ENCODE measurements at places on chromosomes 7 and 10.

DNA sequence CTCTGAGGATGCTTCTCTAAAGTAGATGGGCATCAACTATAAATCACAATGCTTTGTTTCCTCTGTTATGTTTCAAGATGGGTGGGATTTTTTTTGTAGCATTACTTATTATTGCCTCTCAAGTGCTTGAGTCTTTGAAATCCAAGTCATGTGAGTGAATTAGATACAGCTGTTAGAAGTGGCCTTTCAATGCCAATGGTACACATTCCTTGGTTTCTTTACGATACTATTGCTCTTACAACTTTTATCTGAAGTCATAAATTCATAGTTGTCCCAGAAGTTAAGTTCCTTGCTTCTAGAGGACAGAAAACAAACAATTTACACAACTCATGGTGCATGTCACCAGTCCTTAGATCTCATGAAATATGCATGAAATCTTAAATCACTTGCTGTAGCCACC lies 15.5 kb downstream of the CFTR start:
- DNase-seq, result no peak

DNA sequence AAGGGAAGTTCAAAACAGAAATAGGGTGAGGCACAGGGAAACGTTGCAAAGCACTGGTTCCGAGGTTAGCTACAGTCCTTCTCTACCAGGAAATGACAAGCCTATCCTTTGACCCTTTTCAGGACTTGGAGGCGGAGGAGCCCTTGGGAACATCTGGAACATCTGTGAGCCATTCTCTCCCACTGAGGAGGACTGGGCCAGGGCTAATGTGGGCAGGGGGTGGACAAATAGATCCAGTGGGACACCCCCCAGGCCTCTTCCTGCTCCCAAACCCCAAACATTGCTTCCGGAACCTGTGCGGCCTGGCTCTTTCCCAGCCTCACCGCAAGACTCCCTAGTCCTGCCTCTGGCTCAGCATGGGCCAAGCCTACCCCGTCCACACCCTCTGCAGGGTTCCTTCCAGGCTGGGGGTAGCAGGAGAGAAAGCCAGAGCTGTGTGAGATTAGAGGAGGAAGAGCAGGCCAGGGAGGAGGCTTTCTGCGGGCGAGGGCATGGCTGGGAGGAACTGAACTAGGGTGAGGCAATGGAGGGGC lies 36.5 kb downstream of the GHRHR start:
- peak; percentile 24 for DNase-seq

DNA sequence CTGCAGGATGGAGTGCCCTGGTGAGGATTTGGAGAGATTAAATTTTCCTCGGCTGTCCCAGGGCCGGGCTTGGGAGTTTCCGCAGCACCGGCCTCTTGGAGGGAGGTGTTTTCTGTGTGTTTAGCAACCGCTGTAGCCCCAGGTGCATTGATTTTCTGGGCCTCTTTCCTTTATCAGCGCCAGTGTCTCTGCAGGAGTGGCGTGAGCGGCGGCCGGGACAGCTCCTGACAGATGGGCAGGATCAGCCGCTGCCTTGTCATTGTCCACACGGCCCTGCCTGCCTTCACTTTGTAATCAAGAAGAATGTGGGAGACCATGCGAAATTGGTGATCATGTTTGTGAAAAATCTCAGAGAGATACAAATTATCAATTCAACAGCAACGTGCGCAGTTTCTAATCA lies 32.4 kb downstream of the NKX6-2 start:
- no peak for DNase-seq

- no peak for DNase-seq
Observed at GRCh38 chr7:125098377-125098970, 168.8 kb upstream of the POT1 start.

DNA sequence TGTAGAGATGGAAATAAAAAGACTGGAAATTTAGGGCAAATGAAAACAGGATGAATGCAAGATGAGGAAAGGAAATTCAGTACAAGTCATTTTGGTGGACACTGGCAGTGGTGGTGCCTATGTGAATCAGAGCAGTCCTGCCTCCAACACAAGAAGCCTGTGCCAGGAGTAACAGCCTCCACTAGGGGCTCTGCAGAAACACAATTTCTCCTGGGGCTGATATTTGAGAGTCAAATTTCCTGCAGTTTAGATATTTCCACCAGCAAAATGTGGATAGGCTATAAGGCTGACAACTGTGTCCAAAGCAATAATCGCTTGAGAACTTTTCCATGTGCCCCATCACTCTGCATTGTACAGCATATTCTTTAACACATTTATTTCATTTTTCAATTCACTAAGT lies 4.7 kb upstream of the PLXDC2 start:
- no peak for DNase-seq

DNA sequence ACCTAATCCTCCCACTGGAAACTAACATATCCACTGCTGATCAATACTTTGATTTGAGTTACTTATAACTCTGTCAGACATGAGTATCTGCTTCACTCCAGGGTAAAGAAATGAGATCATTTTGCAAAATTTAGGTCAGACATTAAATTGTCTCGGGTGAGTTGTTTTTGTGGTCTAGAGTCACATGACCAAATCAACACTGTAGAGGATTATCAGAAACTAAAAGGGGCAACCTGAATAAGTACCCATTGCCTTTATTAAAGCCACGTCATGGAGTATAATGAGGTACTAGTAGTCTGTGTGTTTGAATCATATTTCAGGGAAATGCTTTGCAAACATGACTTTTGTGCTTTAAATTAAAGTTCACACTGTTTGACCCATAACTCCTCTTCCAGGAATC lies 107.7 kb upstream of the ADO start:
- no peak for DNase-seq

GRCh38 chr7:36006636-36007229 lies 146.3 kb upstream of the EEPD1 start:
- no peak for DNase-seq

DNA sequence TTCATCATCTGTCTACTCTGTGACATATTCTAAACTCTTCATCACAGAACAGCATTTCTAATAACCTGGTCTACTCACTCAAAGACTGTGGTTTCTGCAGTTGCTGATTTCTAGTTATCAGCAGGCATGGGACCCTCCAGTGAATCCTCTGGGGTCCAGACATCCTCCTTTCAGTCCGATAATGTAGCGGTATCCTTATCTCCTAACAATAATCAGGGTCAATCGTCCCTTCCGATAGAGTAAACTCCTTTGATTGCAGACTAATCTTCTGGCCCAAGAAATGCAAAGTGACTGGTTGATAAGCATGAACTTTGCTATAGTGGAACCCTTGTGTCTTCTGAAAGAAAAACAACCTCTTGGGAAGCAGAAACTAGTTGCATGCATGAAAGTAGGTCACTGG lies 1209.8 kb upstream of the CELF2 start:
- no peak for DNase-seq

DNA sequence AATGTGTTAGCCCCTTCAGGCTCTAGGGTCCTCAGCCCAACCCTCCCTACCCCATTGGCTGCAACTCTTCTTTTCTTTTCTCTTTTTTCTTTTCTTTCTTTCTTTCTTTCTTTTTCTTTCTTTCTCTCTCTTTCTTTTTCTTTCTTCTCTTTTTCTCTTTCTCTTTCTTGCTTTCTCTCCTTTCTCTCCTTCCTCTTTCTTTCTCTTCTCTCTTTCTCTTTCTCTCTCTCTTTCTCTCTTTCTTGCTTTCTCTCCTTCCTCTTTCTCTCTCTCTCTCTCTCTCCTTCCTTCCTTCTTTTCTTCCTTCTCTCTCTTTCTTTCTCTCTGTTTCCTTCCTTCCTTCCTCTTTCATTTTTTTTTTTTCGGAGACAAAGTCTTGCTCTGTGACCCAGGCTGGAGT lies 458.9 kb downstream of the TYW1 start:
- no peak for DNase-seq

DNA sequence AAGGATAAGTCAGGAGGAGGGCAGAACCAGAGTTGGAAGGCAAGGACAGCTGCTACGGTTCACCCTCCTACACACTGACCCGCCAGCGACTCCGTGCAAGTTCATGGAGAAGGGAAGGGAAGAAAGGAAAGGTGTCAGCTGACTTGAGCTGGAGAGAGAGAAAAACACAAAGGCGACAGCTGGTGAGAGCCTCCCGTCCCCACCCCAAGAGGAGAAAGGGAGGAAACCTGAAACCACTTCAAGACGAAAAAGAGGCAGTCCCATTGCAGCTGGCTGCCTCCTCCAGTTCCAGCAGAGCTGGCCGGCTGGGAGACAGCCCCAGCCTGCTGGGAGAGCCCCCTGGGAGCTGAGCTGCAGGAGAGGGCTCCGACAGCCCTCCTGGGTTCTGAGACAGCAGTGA lies 75.2 kb downstream of the PARD3 start:
- no peak for DNase-seq

GRCh38 chr10:7506571-7506970 lies 95.7 kb upstream of the SFMBT2 start:
- DNase-seq, result no peak

DNA sequence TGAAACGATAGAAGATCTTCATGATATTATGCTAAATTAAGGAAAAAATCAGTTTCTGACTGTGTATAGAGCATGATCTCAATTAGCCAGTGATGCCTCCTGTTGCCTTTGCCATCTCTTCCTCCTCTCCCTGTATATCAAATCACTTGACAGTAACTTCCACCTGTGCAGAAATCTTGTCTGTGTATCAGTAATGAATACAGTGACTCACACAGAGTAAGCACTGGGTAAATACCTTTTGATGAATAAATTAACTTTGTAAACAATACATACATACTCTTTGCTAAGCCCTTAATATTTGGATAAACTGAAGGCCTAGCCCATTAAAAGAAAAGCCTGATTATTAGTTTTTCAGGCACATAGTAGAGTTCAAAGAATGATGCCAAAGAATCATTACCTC lies 610.6 kb upstream of the NRP1 start:
- DNase-seq, result no peak

DNA sequence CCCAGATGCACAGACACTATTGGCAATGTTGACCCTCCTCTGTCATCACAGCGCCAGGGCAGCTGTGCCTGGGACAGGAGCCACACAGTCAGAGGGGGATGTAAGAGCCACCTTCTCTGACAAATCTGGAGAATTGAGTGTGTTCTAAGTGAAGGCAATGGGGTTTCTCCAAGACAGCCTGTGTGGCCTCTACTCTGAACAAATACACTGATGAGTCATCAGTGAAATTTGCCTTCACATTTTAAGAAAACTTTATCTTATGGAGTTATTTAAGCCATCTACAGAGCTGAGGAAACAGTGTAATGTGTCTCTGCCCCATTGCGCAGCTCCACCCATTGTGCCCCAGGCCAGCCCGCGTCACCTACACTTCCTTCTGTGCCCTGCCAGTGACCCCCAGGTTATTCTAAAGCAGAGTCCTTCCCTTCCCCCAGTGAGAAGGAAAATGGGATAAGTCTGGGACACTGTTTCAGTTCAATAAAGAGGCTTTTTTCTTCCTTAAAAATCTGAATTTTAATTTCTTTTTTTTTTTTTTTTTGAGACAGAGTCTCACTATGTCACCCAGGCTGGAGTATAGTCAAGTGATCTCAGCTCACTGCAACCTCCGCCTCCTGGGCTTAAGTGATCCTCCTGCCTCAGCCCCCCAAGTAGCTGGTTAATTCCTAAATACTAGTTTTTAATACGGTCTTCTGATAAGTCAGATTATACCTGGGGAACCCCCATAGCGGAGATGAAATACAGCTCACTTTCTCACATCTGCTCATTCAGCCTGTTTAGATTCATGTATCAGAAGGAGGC lies 21.8 kb downstream of the AKR1E2 start:
- DNase-seq, result no peak

Data from HL-60 (cell line).